ENCODE measurements at places on chromosomes 11 and 22.

GRCh38 chr11:129731316-129731715, 84.3 kb upstream of the TMEM45B start:
- no peak for DNase-seq

- no peak for DNase-seq
Observed at GRCh38 chr11:27253224-27253623, 109.8 kb downstream of the CCDC34 start.

- DNase-seq, result no peak
Observed at GRCh38 chr11:9772218-9772617, 108.3 kb downstream of the SWAP70 start.

DNA sequence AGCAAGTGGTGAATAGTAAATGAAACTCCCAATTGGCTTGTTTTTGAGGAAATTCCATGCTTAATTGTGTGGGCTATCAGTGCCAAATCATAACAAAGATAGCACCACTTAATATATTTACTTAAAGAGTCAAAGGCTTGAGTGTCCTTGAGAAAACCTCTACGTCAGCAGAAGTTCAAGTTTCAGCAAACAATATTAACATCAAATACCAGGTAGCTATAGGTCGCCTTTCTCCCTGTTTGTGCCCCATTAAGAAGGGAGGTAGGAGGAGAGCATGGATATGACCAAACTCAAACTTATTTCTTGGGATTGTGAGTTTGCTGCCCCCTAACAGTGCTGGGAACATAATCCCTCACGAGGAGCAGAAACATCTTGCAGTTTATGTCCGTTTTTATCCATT, 105.6 kb upstream of the SYN3 start:
- DNase-seq, result no peak

DNA sequence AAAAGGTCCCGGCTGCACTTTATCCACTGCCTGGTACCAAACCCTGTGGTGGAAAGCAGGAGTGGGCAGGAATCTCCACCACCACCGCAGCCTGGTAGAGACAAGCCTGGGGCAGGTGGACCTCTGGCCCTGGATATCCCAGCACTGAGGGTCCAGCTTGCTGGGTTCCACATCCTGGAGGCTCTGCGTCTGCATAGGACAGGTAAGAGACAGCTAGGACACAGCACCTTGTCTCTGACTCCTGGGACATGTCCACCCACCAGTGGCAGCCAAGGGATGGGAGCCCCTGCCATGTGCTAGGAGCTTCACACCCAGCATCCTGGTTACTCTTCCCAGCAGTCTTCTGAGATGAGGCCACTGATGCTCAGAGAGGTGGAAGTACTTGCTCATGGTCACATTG, 105.5 kb downstream of the MYO18B start:
- no peak for DNase-seq

DNA sequence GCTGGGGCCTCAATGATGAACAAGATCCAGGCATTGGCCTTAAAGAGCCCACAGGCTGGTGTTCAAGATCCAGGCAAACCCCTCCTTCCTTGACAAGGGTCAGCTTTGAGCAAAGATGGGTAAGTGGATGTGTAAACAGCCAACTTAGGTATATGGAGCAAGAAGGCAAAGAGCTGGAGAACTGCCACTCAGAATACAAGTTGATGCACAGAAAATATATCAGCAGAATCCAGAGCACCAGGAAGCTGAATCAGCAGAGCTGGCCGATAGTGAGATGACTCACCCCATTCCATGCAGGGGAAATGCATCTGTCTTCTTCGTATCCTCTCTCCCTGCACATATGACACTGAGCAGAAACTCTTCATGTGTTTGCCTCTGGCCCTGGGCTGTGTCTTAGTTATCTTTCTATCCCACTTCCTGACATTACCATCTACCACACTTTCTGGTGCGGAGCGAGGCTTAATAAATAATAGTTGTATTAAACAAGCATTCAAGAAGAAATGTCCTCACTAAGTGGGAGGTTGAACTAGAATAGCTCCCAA, 57.8 kb downstream of the ENDOD1 start:
- DNase-seq, result no peak

GRCh38 chr11:93512073-93512475, 31.1 kb downstream of the SMCO4 start:
- no peak for DNase-seq
